Activated T-cell treated with anti-CD3 and anti-CD28 coated beads, Interleukin-2, amount 50 U/mL, for 72 hours (primary cell): ENCODE measurements at places on chromosomes 13 and 19. TPM values are rescaled to one million over a fixed set of nuclear protein-coding genes. Genes with fewer than 3 reads are reported as not detected.

- H3K4me1 ChIP-seq, result no peaks in the 10 kb centered on the region
- H3K27ac ChIP-seq, result no peak overlapping the region
- H3K27me3 ChIP-seq, result peaks cover 6% of the 10 kb centered on the region
- H3K4me3 ChIP-seq, result no peak overlapping the region
- H3K36me3 ChIP-seq, result no peaks in the 10 kb centered on the region
These were observed 661.2 kb downstream of the TBC1D4 start for GRCh38 chr13:74820809-74821208.

- H3K36me3 ChIP-seq, result no peaks in the 10 kb centered on the region
- no peaks in the 10 kb centered on the region for H3K27me3 ChIP-seq
- no peak overlapping the region for H3K27ac ChIP-seq
- no peak for DNase-seq
These were observed 67.6 kb downstream of the TEX29 start for GRCh38 chr13:111387945-111388600.

DNA sequence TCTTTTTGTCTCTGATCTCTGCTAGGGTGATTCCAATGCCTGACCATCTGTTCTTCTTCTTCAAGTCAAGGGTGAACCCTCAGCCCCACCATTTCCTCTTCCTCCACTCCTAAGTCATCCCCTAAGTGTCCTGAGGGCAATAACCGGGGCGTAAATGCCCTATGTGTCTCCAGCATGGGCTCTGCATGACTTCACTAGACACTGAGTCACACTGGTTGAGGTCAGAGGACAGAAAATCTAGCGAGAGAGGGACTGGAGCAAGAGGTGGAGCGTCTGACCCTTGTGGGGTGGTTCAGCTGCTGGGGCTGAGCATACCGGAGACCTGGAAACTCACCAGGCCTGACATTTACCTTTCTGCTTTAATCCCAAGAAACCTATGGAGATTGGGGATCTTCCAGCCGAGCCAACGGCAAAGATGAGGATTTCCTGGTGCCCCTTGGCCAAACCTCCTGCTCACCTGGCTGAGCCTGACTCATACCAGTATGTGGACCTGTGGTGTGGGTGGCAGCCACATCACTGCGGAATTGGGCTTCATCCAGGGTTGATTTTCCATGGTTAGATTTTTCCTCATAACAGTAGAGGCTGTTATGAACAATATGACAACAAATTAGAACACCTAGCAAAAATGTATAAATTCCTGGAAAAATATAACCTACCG lies 26.9 kb downstream of the SCGB2B2 start:
- H3K27ac ChIP-seq, result no peak overlapping the region
- DNase-seq, result no peak
- H3K36me3 ChIP-seq, result peaks cover 5% of the 10 kb centered on the region

- DNase-seq, result no peak
- no peak overlapping the region for H3K27ac ChIP-seq
- H3K36me3 ChIP-seq, result no peaks in the 10 kb centered on the region
- no peak overlapping the region for H3K4me3 ChIP-seq
These were observed 107.7 kb upstream of the SPATA13 start for GRCh38 chr13:24052547-24053518.

The MCF2L gene
- total RNA-seq, result 11.8 TPM

The CFD gene
- 3.1 TPM for total RNA-seq

The CCL25 gene
- 0.60 TPM for total RNA-seq

The WDR88 gene
- total RNA-seq, result not detected
